ENCODE measurements at places on chromosomes 2 and 18.
A peak's percentile ranks its signal among the peaks of the same experiment; 100 is the strongest.

DNA sequence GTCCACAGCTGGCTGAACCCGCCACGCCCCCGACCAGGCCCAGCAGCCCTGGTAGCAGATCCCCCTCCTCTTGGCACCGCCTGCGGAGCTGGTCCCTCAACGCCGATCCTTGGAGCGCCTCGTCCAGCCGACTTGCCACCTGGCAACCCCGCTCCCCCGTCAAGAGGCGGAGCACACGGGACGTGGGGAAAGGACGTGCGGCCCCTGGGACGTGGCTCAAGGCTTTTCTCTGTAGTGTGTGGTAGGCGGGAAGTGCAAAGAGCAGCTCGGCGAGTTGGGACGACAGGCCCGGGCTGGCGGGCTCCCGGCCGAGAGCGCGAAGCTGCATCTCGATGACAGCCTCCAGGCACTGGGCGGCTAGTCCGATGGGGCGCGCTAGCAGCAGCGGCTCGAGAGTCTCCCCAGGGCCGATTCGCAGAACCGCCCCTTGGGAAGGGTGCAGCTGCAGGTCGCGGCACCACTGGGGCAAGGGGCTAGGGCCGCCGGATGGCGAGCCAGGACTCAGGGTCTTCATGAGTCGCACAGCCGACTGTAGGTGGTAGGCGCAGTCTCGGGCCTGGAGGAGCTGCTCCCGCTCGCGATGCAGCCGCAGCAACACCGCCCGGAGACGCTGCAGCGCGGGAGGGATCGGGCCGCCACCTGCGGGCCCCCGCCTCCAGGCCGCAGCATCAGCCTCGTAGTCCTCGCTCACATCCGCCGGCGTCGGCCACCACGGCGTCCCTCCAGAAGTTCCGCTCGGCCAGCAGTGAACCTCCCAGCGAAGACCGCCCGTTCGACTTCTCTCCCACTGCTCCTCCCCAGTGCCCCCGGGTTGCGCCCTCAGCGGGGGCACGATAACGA is 617 bp downstream of the CCDC142 start:
- peak; percentile 84 for DNase-seq

- peak; percentile 71 for DNase-seq
These were observed 1.2 kb downstream of the VPS54 start for GRCh38 chr2:64017811-64018700.

GRCh38 chr2:202808754-202809153 is 62.8 kb downstream of the ICA1L start:
- no peak for DNase-seq

DNA sequence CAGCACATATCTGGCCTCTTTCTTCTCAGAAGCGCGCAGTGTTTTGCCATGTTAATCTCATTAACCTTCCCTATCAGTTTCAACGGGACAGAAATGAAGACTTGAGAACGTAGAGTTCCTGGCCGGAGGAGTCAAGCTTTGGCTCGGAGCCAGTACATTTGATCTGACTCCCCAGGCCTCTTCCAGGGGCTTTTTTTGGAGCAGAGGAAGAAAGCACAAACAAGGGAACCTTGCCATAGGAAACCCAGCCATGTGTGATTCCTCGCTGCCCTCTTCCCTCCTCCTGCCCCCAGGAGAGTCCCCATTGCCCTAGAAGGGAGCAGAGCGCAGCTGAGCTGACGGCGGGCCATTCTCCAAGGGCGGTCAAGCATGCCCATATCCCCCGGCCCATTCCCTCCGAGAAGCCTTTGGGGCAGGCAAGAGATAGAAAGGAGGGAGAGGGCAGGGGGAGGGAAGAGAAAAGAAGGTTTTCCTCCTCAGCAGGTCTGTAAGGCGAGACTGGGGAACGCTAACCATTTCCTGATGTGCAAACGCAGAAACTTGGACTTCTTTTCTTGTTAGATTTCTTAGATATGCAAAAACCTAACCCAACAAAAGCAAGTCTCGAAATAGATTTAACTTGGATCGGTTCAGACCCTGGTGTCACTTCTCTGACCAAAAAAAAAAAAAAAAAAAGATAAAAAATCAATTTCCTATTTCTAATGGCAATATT is 63.7 kb upstream of the POU3F3 start:
- DNase-seq = no peak

DNA sequence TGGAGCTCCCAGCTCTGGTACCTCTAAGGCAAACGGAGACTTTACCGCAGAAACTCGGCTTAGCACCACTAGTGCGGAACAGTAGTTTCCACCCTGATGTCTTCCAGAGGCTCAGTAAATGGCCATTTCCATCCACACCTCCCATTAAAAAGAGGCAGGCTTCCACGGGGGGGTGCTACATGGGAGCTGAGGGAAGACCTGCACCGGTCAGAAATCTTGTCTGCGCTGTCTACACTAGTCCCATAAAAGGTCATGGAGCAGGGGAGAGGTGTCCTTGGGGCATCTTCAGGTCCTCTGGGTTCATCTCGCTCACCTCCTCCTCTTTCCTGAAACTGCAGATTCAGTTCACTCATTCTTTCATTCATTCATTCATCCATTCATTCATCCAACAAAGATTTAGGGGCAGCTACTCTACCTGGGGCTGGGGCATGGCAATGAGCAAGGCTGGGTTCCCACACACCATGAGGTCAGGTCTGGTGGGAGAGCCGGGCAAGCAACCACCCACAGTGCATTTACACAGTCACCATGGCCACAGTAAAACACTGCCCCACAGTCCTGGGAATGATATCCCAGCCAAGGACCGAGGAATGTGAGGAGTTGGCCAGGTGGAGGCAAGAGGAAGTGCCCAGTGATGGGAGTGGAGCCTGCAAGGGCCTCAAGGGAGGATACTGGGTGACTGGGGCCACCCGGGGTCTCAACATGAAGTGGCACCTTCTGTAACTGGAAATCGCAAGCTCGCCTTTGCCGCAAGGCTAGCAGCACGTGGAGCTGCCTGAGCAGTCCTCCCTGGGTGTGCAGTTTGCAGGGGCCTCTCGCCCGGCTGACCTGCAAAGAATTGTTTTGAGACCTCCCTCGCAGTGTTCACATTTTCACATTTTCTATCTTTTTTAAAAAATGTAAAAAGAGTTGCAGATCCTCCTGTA is 180.2 kb upstream of the RAB6C start:
- no peak for DNase-seq
